Cardiac fibroblast (primary cell): ENCODE measurements at places on chromosomes 5 and 9.

GRCh38 chr9:109604131-109604530, 106.0 kb upstream of the PTPN3 start:
- DNase-seq, result peak; percentile 42

DNA sequence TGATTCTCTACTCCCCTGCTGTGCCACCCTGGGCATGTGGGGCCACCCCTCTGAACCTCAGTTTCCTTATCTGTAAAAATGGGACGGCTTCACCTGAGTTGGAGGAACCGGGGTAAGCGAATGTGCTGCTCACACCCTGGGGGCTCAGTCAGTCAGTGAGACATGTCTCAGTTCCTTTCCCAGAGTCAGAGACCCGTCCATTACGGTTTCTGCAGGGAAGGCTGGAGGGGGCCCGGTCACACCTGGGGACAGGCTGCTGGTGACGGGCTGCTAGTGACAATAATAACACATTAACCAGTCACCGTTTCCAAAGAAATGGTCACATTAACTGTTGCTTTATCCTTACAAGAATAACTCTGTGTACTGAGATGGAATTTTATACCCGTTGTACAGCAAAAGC, 282.4 kb downstream of the NSG2 start:
- DNase-seq, result no peak

DNA sequence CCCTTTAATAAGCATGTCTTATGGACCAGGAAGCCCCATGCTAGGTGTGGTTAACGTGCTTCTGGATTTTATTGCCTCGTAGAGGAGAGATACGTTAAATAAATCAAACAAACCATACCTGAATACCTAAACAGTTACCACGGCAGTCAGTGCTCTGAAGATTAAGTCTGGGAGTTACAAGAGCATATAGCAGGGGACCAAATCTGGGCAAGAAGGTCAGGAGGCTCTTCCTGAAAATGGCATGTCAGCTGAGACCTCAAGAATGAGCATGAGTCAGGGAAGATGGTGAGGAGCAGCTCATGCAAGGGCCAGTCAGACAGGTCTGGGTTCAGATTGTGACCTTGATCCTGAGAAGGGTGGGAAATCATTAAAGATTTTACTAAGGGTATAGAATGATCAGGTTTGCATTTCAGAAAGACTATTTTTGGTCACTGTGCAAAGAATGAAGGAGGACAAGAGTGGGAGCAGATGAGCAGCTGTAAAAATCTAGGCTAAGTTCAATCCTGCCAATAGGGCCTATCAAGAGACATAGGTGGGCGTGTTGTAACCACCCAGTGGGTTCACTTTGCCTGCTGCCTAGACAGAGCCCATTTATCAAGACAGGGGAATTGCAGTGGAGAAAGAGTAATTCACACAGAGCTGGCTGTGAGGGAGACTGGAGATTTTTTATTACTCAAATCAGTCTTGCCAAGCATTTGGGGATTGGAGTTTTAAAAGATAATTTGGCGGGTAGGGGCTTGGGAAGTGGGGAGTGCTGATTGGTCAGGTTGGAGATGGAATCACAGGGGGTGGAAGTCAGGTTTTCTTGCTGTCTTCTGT, 4.8 kb upstream of the ZNF366 start:
- DNase-seq, result no peak

DNA sequence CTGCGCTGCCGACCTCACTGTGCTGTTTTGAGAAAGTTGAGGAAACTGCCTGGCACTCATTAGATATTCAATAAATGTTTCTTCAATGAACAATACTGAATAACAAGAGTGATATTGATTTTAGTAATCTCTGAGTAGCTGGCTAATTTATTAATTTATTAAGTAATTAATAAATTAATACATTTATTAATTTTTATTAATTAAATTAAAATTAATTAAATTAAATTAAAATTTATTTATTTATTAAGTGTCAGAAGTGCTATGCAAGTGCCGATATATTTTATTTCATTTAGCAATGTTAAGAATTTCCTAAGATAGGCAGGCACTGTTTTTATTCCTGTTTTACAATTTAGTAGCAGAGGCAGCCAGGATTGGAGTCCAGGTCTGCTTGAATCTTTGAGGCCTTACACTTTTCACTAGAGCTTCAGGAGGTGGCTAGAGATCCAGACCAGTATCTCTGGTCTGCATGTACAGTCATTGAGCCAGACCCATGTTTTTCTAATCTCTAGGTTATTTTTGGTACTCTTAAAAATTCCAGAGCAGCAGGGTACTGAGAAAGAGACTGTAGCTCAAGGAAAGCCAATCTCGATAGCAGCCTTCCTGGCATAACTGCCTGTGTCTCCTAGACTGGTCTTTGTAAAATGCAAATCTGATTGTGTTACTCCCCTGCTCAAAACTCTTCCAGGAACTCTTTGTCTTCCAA, 109.2 kb downstream of the ARHGEF28 start:
- no peak for DNase-seq

- DNase-seq, result no peak
These were observed 3.2 kb upstream of the SLC22A4 start for GRCh38 chr5:132291026-132291425.

GRCh38 chr9:72858089-72858912, 94.6 kb downstream of the ALDH1A1 start:
- peak; percentile 35 for DNase-seq

DNA sequence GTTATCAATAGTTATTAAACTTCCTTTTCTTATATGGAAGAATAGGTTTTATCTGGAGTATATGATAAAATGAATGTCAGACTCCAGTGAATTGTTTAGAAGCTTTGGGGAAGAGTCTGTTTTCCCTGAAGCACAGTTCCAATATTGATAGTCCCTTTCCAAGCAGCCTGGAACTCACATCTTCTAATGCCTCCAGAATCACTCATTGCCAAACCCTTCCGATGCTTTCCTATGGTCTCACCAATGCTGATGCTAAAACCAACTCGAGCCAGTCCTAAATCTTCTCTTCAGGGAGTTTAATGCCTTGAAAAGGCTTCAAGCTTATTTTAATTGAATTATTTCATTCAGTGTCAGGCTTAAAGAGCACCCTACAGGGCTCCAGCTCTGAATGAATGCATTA, 121.2 kb downstream of the PTTG1 start:
- no peak for DNase-seq

GRCh38 chr5:132387640-132388117, 18.2 kb downstream of the SLC22A5 start:
- DNase-seq, result peak; percentile 98

DNA sequence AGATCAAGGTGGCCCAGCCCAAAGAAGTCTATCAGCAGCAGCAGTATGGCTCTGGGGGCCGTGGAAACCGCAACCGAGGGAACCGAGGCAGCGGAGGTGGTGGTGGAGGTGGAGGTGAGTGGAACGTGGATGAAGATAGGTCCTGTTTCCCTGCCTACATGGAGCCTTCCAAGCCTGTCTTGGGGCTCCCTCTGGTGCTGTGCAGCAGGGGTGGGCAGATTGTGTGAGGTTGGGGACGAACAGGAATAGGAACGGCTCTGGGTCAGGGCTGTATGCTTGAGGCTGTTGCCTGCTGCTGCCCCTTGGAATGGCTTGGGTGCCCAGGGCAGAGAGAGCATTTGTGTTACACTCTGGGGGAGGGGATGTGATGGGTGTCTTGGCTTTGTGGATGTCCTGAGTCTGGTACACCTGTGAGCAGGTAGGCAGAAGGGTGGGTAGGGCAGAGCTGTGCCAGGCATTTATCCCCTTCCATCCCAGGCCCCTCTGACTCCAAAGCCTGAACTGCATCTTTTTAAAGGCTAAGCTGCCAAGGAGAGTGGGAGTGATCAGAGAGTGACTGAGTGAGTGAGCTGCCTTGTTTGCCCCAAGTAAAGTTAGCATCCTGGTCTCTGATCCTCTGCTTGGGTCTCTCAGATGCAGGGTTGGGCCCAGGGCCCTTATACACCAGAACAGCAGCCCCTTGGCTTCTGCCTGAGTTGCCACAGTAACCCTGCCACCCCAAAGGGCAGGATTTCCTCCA, 5.2 kb downstream of the HNRNPAB start:
- no peak for DNase-seq

GRCh38 chr5:98564836-98565235, 208.6 kb upstream of the RGMB start:
- peak; percentile 22 for DNase-seq

DNA sequence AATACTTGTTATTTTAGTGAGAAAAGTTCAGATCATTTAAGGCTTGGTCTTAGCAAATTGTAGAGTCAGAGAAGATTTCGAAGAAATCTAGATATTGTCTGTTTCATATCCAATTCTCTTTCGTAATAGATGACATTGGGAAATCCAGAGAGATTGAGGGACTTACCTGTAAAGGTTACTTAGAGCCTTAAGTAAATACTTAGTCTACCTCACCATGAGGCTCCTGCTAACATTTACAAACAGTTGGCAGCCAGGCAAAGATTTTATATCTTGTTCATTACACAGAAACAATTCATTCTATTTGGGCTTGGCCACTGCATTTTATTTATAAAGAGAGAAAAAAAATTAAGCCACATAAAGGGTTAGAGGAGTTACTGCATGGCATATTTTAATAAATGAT, 70.3 kb downstream of the FGF10 start:
- DNase-seq, result no peak

DNA sequence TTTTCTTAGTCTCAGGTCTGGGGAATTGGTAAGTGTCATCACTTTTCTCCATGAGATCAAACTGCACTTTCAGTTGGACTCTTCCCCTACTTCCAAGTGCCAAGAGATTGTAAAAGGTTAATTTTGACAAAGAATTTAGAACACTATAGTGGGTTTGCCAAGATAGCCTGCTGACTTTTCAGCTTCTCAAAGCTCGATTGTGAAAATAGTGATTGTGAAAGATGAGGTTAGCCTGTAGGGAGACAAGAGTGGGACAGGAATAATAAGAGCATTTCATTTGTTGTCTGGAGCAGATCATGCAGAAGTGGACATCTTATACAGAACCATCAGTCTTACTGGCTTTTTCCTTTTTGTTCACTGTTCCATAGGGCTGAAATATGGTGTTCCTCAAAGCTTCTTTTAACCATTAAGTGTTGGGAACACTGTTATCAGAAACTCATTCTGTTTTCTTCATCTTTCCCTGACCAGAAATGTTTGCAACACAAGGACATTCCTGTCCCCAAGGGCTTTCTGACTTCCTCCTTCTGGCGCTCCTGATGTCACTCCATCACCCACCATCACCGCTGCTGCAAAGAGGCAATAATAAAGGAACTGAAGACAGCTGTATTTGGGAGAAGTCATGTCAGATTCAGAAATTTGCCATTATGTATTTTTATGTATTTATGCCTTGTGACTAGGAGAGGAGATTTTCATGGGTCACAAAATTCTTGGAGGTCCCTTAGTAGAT, 11.6 kb upstream of the SPTAN1 start:
- DNase-seq, result peak; percentile 39

GRCh38 chr5:137248527-137248926, 250.6 kb downstream of the SPOCK1 start:
- DNase-seq, result no peak
